ENCODE measurements at places on chromosomes 11 and 22. TPM values are rescaled to one million over a fixed set of nuclear protein-coding genes. Genes with fewer than 3 reads are reported as not detected.
A peak's percentile ranks its signal among the peaks of the same experiment; 100 is the strongest.

The JAML gene
- 22.8 TPM for total RNA-seq

The OR5B17 gene
- total RNA-seq = not detected

GRCh38 chr22:42317008-42317407 is 46.6 kb upstream of the TCF20 start:
- peak; percentile 85 for DNase-seq
- peak overlapping the region; percentile 37 for H3K27ac ChIP-seq
- no peaks in the 10 kb centered on the region for H3K36me3 ChIP-seq
- no peaks in the 10 kb centered on the region for H3K27me3 ChIP-seq

DNA sequence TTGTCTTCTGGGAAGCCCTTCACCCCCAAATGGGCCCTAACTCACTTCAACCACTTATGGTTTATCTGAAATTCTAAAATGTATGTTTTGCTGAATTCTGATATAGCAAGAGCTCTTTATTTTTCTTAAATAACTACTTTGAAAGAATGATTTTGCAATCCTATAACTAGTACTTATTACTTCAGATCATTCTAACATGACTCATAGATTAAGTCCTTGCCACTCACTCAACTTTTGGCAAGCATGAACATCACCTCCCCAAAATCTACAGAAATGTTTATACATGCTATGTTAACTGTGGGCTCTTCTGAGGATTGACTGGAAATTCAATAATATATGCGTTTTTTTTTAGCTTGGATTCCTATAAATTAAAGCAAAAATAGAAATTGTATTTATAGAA is 367.4 kb upstream of the FAT3 start:
- DNase-seq = no peak
- no peaks in the 10 kb centered on the region for H3K36me3 ChIP-seq
- no peak overlapping the region for H3K4me3 ChIP-seq
- no peaks in the 10 kb centered on the region for H3K27me3 ChIP-seq

DNA sequence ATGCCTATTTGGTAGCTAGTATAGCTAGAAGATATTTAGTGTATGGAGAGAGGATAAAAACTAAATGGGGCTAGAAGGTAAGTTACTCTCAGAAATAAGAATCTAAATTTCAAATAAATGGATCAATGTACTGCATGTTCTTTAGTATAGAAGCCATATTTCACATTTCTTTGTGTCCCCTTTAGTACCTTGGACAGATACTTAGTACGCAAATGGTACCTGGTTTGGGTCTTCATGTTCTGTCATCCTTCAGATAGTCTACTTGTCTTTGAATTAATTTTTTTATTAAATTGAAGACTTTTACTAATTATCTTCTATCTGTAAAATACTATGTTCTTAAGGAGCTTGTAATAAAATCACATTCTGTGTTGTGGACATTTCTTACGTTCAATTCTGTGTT is 26.3 kb upstream of the RBMXL2 start:
- H3K4me3 ChIP-seq = no peak overlapping the region
- DNase-seq = no peak
- no peaks in the 10 kb centered on the region for H3K36me3 ChIP-seq
- no peaks in the 10 kb centered on the region for H3K27me3 ChIP-seq

GRCh38 chr22:46528121-46528610 is 9.3 kb downstream of the CELSR1 start:
- no peak overlapping the region for H3K4me3 ChIP-seq
- no peaks in the 10 kb centered on the region for H3K36me3 ChIP-seq

- H3K27me3 ChIP-seq = no peaks in the 10 kb centered on the region
- H3K36me3 ChIP-seq = no peaks in the 10 kb centered on the region
- H3K4me3 ChIP-seq = no peak overlapping the region
- H3K4me1 ChIP-seq = peaks cover 20% of the 10 kb centered on the region
- no peak for DNase-seq
Measured at GRCh38 chr22:46551996-46552395, 14.6 kb upstream of the CELSR1 start.

DNA sequence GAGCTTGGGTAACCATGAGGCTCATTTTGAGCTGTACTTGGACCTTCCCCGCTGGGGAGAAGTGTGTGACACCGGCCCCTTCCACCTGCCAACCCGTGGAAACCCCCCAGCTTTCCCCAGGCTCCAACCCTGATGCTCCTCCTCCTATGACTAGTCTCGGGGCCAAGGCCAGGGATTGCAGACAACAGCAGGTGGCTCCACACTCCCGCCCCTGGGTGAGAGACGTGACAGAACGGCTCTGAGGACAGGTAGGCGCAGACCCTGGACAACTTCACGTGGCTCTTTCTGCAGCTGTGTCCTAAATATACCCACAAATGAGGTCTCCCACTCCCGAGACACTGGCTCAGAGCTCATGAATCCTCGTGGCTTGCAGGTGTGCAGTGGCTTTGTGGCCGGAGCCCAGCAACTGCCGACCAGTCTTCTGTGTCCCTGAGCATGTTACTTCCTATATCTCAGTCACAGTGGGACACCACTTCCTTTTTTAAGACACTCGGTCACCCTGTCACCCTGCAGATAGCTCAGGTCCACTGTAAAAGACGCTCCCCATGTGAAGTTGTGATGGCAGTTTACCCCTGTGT is 55.2 kb downstream of the NECTIN1 start:
- no peak overlapping the region for H3K4me3 ChIP-seq
- DNase-seq = peak; percentile 69
- no peak overlapping the region for H3K27ac ChIP-seq
- peaks cover 14% of the 10 kb centered on the region for H3K4me1 ChIP-seq

DNA sequence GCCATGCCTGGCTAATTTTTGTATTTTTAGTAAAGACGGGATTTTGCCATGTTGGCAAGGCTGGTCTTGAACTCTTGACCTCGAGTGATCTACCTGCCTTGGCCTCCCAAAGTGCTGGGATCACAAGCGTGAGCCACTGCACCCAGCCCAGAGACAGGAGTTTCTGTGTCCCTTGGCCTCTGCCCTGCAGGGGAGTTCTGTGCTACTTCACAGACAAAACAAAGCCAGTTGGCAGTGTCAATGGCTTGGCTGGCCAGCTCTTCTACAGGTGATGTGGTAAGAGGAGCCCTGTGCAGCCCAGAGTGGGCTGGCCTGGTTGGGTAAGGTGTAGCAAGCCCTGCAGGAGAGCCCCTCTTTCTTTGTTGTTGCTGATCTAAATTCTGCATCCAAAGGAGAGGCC is 60.5 kb upstream of the SHISAL1 start:
- DNase-seq = no peak
- H3K4me1 ChIP-seq = no peaks in the 10 kb centered on the region
- H3K4me3 ChIP-seq = no peak overlapping the region

DNA sequence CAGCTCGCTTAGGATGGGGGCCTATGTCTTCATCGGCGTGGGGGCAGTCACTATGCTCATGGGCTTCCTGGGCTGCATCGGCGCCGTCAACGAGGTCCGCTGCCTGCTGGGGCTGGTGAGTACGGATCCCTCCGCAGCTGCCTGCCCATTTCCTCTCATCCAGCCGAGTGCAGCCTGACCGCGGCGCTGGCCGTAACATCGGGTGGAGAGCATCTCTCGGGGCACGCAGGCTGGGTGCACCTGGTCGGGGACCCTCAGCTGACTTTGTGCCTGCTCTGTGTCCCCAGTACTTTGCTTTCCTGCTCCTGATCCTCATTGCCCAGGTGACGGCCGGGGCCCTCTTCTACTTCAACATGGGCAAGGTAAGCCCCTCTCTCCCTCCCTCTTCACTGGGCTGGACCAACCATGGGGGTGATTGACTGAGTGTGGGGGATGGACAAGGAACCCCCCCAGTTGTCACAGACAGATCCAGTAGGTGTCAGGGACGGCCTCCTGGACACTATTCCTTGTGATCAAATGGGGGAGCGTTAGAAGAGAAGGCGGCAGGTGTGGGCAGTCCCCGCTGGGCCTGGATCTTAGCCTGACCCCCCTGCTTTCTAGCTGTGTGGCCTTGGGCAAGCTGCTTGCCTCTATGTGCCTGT is 39.7 kb downstream of the CD82 start:
- H3K36me3 ChIP-seq = peaks cover 68% of the 10 kb centered on the region
- no peaks in the 10 kb centered on the region for H3K27me3 ChIP-seq
- DNase-seq = no peak
- no peak overlapping the region for H3K27ac ChIP-seq
- peaks cover 23% of the 10 kb centered on the region for H3K4me1 ChIP-seq

- H3K27me3 ChIP-seq = no peaks in the 10 kb centered on the region
- DNase-seq = no peak
- H3K27ac ChIP-seq = peak overlapping the region; percentile 79
- H3K36me3 ChIP-seq = no peaks in the 10 kb centered on the region
- no peak overlapping the region for H3K4me3 ChIP-seq
Measured at GRCh38 chr11:105046898-105047579, 1.9 kb upstream of the CARD16 start.

- no peak overlapping the region for H3K27ac ChIP-seq
- H3K36me3 ChIP-seq = no peaks in the 10 kb centered on the region
- no peak overlapping the region for H3K4me3 ChIP-seq
- no peaks in the 10 kb centered on the region for H3K4me1 ChIP-seq
- DNase-seq = no peak
- H3K27me3 ChIP-seq = no peaks in the 10 kb centered on the region
Measured at GRCh38 chr22:33012833-33013450, 45.2 kb downstream of the SYN3 start.

Measured in stomach (tissue), 19 donors.